ENCODE measurements at places on chromosomes 7 and 10.

- peak; percentile 49 for DNase-seq
These were observed 82.5 kb downstream of the ZNF365 start for GRCh38 chr10:62456611-62457101.

GRCh38 chr10:86243651-86244155, 122.9 kb downstream of the GRID1 start:
- no peak for DNase-seq

DNA sequence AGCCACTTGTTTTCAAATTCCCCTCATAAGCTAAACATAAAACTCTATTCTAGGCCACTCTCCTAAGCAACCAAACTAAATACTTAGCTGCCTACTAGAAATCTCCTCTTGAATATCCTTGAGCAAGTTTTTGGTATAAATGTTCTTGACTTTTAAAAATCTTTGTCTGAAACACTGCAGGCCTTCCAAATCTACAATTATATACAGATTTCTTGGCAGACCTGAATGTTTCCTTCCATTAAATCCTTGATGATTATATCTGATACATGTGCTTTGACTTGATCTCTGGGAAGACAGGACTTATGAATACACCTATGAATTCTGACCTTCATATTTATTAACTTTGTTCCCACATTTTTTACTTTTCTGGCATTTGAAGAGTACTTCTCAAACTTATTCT, 314.5 kb downstream of the CACNA2D1 start:
- DNase-seq: no peak

- DNase-seq: no peak
These were observed 326.8 kb downstream of the HPSE2 start for GRCh38 chr10:98908868-98909267.

- DNase-seq: no peak
These were observed 23.7 kb downstream of the ELMO1 start for GRCh38 chr7:37424995-37425394.

DNA sequence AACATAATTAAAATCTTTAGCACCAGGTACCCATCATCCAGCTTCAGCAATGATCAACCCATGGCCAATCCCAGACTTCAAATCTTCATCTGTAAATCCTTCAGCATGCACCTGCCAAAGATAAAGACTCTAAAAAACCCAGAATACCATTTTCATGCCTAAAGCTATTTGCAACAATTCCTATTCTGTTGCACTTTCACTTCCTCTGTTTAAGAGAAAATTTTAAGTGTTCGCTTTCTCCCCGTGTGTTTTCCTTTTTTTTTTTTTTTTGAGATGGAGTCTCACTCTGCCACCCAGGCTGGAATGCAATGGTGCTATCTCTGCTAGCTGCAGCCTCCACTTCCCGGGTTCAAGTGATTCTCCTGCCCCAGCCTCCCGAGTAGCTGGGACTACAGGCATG, 31.8 kb upstream of the HTR5A start:
- DNase-seq: no peak

- no peak for DNase-seq
These were observed 101.2 kb downstream of the PARD3 start for GRCh38 chr10:34713875-34714274.

- DNase-seq: no peak
These were observed 609.7 kb downstream of the PTPRN2 start for GRCh38 chr7:157977717-157978496.

GRCh38 chr10:93445097-93445960, 36.8 kb downstream of the MYOF start:
- DNase-seq: no peak

- DNase-seq: no peak
These were observed 117.1 kb upstream of the DIP2C start for GRCh38 chr10:806451-807162.

- no peak for DNase-seq
These were observed 28.8 kb downstream of the EBF3 start for GRCh38 chr10:129935102-129935866.

DNA sequence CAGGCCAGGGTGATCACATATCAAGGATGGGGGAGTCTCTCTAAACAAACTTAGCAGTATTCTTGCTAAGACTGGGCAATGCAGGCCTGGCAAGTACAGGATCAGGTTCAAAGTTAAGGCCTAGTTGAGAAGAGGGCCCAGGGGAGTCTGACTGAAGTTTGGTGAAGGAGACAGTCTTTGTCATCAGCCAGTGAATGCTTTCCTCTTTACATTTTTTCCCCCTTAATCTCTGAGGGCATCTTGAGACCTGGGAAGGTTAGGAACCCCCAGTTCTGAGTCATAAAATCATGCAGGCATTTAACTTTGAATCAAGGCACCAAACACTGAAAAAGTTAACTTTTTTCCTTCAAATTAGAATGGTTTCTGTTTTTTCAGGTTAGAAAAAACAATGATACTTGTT, 311.5 kb downstream of the REEP3 start:
- no peak for DNase-seq
